ENCODE measurements at places on chromosomes 3 and 15.
A peak's percentile ranks its signal among the peaks of the same experiment; 100 is the strongest.

DNA sequence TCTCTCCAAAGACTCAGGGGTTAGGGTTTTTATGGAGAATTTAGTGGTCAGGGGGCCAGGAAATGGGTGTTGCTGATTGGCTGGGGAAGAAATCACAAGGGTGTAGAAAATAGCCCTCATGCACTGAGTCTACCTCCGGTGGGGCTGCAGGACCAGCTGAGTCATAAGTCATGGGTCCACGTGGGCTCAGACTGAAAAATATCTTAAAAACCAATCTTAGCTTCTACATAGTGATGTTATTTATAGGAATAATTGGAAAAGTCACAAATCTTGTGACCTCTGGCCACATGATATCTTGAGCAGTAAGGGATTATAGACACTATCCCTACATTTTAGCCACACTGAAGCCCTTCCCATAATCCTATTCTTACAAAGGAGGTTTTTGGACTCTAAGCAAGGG, 224.0 kb downstream of the DPH6 start:
- DNase-seq = no peak

- no peak for DNase-seq
Observed at GRCh38 chr3:99482191-99482590, 156.2 kb upstream of the COL8A1 start.

- no peak for DNase-seq
Observed at GRCh38 chr3:36769926-36770325, 5.6 kb upstream of the DCLK3 start.

- DNase-seq = peak; percentile 59
Observed at GRCh38 chr3:197750396-197750831, 731 bp downstream of the FYTTD1 start.

DNA sequence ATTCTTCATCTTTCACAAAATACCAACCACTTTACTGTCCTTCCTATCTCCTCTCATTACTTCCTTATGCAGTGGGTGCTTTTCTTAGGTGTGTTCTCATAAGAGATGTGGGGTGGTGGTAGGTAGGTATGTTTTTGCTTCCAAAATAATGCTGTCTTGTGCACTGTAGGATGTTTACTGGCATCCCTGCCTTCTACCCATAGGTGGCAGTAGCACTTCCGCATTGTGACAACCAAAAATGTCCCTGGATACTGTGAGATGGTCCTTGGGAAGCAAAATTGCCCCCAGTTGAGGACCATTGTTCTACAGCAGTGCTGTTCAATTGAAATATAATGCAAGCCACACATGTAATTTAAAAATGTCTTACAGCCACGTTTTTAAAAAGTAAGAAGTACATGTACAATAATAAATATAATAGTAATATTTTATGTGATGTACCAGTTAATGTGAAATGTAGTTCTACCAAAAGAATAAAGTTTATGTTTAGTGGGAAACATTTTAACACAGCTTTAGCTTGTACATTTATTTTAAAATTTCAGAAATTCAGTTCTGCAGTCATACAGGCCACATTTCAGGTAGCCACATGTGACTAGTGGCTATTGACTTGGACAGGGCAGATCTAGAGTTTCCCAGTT, 75.2 kb downstream of the NEO1 start:
- no peak for DNase-seq

DNA sequence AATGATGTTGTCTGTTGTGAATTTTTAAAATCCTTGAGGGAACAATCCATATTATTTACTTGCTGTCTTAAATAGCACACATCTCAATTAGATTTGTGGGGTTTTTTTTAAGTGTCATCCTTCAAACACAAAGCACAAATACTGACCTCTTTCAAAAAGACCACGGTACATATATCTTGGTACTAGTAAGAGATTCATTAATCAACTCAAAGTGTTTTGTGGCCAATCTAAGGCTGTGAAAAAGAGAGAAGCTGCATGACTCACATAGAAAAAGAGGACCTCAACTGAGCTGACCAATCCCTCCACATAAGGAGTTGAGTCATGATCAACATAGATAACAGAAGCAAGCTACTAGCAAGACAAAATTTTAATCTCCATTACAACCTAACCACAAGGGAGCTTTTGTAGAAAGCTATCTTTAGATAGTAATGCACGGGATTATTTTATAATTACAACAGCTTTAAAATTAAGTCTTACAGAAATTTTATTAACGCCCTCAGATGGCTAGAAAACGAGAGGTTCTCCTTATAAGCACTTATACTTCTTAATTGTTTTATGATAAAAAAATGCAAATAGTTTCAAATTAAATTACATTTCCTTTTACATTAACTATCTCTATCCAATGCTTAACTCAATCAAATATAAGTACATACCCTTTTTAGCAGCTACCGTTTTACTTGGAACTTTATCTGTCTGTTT, 60.5 kb downstream of the TOP2B start:
- no peak for DNase-seq

DNA sequence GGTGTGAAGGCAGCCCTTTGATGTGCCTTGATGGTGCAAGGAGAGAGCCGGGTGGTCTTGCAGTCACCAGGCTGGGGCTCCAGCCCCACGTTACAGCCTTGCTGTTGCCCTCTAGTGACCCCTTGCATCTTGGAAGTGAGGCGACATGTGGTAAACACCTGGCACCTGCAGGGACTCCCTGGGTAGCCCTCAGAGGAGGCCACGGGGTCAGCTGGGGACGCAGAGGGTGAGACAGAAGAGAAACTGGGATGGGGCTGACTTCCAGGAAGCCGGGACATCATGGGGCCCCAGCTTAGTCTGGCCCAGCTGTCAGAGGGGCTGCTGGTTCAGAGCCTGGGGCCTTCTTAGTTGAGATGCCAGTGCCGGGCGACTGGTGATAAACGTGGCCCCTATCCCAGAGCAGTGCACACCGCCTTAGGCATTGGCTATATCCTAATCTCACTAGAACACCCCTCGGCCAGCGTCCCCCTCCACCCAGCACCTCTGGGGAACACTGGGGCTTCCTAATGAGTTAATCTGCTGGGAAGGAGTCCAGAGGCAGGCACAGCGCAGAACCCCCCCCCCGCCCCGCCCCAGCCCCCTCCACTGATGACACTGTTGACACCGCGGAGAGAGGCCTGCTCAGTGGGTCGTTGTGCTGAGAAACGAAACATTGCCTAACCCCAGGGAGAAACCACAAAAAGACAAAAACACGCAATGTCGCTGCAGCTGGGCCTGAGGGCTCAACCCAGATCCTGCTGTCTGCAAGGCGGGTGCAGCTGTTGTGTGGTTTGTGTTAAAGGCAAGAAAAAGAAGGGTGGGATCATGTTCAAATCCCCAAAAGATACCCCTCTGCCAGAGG, 60.5 kb upstream of the KLF13 start:
- peak; percentile 27 for DNase-seq

DNA sequence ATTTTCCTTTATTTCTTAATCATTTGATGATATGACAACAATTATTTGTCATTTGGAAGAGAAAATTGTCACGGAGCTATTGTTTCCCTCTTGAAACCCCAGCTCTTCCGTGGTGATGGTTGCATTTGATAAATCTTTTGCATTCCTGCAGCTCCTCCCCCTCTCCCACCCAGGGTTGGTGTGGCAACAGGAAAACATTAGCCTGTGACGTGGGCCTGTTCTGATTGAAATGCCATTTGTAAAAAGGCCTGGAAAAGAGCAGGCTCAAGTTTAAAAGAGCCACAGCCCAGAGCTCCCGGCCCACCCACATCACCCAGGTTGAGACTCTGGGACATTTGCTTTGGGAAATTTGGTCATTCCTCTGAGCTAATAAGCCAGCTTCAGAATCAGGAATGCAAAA, 282.5 kb downstream of the RPLP1 start:
- DNase-seq = no peak

DNA sequence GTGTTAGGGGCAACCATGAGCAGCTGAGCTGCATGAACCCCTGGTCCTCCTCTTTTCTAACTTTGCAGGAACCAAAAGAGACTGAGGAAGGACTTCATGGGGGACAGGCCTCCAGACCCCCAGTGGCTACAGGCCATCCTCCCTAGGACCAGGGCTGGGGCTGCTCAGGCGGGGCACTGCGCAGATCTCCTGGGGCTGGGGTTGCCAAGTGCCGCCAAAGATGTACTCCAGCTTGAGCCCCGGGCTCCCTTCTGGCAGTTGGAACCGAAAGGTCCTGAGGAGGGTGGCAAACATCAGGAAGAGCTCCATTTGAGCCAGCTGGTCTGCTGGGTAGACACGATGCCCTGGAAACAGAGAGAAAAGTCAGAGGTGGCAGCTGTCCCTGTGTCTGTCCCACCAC, 11.1 kb upstream of the PARL start:
- no peak for DNase-seq

- no peak for DNase-seq
Observed at GRCh38 chr3:57206423-57206822, 6.6 kb upstream of the HESX1 start.

GRCh38 chr3:23263796-23264195, 60.7 kb downstream of the UBE2E2 start:
- DNase-seq = no peak

DNA sequence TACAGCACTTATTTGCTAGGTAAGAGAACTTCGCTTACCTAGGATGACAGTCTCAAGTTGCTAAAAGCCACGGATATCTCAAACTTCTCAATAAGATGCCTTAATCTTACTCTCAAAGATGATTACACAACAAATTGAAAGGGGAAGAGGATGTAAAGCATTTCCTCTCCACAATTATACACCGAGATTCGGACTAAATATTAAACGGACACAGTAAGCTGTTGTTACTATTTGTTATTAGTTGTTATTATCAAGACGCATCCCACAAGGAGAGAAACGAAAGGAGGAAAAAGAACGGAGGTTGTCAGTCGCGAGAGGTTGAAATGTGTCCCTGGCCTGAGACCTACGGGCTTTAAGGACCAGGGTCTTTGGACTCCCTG, 660 bp downstream of the ZNF106 start:
- no peak for DNase-seq

DNA sequence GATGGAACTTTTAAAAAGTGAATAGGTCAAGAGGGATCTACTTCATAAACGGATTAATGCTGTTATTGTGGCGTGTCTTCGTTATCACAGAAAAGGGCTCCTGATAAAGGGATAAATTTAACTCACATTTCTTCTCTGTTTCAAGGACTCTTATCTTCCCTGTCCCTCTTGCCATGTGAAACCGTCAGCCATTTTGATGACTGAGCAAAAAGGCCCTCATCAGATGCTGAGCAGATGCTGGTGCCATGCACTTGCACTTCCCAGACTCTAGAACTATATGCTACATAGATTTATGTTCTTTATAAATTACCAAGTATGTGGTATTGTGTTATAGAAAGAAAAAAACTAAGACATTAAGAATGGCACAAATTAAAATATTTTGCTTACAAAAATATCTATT, 1011.8 kb upstream of the GBE1 start:
- DNase-seq = no peak
